Mesenteric fat pad (tissue), 1 donor: ENCODE measurements at places on chromosomes 11 and 22.

DNA sequence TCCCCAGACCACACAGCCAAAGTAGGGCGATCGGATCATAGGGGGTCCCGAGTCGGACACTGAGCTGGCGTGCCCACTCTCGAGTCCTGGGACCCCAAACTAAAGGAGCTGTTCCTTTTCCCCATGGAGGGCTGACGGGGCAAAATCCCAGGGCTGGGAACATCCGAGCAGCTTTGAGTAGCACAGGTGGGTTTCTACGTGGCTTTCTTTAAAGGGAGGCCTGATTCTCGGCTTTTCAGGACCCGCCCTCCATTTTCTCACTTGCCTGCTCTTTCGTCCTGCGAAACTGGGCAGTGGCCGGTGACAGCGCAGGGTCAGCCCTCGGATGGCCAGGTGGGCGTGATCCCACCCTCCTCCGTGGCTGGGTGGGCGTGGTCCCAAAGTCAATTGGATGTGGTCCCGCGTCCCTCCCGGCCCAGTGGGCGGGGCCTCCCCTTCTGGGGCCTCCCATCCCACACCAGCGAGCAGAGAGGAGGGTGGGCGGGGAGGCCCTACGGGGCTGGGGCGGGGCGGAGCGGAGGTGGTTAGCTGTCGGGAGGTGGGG, 17.5 kb upstream of the TXNRD2 start:
- no peak for DNase-seq

DNA sequence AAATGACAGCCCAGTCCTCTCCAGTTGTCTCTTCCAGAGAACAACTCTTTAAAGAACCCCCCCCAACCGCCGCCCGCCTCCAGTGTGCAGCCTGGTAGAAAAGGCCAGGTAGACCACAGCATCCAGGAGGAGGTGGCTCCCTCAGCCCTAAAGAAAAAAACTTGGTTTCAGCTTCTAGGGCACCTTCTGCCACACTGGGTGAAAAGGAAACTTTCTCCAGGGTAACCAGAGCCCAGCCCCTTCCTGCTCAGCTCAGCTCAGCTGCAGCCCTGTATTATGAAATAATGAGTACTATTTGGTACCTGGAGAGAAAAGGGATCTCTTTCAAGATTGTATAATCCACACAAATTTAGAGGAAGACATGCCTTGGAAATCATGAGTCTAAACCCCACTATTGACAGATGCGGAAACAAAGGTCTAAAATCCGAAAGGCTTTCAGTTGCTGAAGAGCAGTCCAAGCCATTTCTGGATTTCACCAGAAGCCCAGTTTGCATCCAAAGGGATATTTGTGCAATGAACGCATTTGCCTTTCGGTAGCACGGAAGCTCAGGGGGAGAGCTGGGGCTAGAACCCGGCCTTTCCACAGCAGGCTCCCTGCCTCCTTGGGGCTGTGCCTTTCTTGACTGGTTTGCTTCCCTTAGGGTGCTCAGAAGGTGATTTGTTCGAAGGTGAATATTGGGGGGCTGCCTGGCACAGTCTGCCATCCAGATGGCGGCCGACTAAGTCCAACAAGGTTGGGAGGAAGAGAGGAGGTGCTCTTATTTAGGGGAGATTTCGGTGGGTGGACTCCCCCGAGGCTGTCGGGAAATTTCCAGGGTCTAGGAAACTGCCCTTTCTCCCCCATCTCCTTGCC, 3.3 kb downstream of the FXYD6 start:
- peak; percentile 51 for DNase-seq

- DNase-seq: no peak
Measured at GRCh38 chr11:68300076-68300830, 12.1 kb upstream of the LRP5 start.

DNA sequence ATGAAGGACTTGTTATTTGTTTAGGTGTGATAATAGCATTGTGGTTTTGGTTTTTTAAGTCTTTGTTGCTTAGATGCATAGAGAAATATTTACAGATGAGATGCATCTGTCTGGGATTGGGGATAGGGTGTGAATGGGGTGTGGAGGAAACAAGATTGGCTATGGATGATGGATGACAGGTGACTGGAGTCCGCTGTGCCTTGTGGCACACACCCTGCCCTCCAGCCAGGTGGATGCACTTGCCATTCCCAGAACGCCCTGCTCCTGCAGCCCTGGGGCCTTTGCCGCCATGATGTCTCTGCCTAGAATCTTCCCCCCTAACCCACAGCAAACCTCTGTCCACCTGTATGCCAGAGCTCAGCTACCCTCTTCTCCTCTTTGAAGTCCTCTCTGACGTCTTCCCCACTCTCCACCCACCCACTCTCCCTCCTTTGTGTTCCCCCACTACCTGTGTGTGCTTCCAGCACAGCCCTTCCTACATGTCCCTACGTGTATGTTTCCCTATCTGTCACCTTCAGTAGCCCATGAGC, 54.7 kb downstream of the WNT11 start:
- peak; percentile 77 for DNase-seq

DNA sequence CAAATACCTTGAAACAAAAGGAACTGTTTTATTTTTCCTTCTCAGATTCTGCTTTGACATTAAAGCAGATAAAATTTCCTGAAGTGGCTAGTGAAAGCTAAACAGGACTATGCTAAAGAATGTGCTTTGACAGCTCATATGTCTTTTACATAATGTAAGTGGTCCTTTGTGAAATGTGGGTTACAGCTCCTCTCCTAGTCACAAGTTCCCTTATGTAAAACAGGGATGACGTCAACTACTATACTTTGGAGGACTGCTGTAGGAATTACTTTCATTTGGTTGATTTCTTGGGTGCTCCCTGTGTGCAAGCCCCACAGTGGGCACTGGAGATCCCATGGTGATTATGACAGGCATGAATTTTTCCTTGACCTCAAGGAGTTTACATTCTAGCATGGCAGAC, 216.6 kb upstream of the NARS2 start:
- DNase-seq: no peak

- DNase-seq: no peak
Measured at GRCh38 chr11:86478348-86478747, 103.7 kb downstream of the CCDC81 start.
